ENCODE measurements at places on chromosomes 1 and 21.

DNA sequence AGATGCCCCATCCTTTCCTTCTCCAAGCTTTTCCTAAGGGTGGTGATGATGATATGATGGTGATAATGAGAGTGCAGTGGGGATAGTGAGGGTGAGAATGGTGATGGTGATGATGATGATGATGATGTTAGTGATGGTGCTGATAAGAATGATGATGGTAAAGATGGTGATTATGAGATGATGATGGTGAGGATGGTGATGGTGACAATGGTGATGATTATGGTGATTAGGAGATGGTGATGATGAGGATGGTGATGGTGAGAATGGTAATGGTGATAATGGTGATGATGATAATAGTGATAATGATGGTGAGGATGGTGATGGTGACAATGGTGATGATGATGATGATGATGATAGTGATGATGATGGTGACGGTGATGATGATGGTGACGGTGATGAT is 4.0 kb downstream of the BSND start:
- DNase-seq, result no peak

GRCh38 chr1:44072204-44072603 is 40.9 kb upstream of the SLC6A9 start:
- peak; percentile 88 for DNase-seq

DNA sequence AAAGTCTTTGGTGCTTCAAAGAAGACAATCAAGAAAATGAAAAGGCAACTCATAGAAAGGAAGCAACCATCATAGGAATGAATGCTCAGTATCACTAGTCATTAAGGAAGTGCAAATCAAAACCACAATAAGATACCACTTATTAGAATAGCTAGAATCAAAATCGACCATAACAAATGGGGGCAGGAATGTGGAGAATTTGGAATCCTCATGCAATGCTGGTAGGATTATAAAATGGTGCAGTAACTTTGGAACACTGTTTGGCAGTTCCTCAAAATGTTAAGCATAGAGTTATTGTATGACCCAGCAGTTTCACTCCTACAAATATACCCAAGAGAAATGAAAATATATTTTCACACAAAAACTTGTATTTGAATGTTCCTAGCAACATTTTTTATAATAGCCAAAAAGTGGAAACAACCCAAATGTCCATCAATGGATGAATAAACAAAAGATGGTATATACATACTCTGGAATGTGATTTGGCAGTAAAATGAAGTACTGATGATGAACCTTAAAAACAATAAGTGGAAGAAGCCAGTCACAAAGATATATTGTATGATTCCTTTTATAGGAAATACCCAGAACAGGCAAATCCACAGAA is 105.6 kb downstream of the MIS18A start:
- DNase-seq, result no peak

DNA sequence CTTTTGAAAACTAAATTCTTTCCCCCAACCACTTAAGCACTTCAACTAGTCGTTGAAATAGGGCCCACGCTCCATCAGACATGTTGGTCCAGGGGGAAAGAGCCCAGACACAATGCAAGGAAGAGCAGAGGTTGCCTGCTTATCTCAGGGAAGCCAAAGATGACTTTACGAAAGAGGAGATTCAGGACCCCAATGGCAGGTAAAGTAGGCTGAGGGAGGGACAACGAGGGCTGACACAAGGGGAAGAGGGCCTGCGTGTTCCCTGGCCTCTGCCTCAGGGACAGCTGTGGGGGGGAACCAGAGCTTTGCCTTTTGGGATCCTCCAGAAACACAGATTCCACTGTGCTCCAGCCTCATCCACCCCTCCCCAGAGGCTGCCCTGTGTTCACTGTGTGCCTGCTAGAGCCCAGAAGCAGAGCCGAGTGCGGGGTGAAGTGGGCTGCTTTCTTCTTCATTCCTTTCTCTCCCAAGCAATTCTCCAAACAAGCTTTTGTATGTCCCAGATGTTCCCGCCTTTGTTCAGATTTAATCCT is 135.5 kb upstream of the GRIK3 start:
- no peak for DNase-seq

GRCh38 chr1:152747831-152748230 is 10.0 kb upstream of the KPRP start:
- no peak for DNase-seq

- no peak for DNase-seq
Observed at GRCh38 chr1:30522031-30523004, 201.1 kb downstream of the MATN1 start.

DNA sequence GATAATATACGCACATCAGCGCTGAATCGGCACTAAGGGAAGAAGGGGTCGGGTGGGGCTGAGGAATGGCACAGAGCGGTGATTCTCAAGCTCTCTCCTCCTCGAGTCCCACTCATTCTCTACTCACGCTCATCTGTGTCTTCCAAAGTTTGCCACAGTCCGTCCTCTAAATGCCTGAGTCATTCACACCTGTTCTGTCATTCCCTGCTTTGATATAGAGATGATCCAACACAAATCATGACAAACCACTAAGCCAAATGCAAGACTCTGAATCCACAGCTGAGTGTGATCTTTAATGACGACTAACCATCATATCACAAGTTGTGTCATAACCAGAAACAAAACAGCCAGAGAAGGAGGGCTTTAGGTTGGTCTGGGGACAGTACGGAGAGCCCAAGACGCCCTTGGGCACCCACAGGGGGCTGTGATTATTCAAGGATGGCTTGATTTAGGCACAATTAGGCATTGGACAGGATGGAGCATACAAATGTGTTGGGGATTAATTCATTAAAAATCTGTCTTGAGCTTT is 501.5 kb downstream of the KIF26B start:
- no peak for DNase-seq

DNA sequence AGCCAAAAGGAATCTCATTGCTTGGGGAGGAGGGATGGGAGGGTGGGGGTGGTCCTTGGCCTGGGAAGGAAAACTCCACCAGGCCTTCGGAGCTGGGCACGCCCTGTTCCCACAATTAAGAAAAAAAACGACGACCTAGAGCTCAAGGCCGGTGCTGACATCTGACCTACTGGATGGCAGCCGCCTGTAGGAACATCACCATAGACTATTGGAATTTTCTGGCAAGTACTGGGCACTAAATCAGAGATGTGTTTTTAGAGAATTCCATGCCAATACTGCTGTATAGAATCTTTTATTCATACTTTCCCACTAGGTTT is 729 bp downstream of the NADK start:
- DNase-seq, result peak; percentile 36

DNA sequence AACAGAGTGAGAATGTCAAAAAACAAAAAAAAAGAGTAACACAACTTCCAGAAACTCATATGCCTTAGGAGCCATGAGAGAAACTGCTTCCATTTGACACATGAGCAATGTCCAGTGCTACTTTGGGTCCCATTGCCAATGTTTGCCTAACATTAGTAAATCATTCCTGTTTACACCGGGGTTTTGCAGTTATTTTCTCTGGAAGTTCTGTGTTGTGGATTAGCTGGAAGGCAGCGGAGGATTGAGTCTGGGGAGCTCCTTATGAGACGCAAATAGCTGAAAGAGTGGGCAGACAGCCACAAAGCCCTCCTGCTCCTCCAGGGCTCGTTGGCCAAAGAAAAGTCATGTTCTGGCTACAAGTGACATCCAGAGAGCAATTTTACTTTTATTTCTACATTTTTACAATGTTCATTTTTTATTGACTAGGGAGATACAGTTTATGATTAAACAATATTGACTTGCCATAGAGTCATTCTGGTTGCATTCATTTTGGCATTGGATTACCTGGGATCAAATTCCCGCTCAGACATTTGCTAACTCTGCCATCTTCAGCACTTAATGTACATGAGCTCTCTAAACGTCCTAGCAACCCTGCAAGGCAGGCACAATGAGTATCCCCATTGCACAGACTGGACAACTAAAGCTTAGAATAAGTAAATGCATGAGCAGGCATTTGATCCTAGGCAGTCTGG is 66.4 kb upstream of the GALNT2 start:
- DNase-seq, result no peak

GRCh38 chr1:63909526-63909925 is 135.7 kb downstream of the ROR1 start:
- DNase-seq, result no peak

- DNase-seq, result no peak
Observed at GRCh38 chr1:71357708-71358107, 276.9 kb upstream of the ZRANB2 start.

DNA sequence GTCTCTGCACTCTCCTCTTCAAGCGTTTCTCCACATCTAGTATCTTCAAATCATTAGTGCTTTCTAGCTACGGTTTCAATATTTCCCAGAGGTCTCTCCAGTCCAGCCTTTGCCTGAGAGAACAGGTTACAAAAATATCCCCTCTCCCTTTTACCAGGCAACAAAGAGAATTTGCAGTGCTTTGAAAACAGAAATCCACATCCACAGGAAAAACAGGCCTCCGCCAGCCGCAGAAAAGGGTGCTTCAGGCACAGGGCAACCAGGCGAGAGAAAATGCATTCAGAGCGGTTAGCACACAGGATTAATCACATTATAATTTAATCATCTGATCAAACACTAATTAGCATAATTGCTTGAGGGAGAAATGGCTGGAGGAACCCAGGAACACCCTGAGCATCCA is 13.8 kb downstream of the DSCAM start:
- DNase-seq, result no peak

DNA sequence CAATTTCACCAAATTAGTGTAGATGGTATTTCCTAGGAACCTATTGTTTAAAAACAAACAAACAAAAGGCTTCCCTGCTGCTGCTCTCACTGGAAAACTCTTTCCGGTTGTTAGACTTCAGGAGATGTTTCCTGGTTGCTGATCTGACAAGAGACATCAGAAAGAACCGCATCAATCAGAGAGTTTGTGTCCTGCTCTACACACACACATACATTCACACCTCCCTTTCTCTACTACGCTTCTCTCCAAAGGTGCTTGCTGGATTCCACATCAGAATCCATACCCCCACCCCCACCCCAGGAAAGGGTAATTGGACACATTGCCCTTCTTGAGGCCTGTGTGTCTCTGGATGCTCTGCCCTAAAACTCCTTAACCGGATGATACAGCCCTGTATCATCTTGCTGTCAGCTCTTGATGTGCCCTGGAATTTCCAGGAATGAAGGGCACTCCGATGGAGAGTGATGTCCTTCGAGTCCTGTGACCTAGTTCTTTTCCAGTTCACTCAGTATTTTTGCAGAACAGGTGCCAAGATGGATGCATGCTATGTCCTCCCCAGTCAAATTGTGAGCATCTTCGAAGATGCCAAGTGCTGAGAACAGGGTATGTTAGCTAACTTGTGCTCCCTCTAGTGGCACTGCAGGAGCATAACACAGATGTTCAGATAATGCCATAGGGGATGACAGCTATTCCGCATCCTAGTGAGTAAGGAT is 113.7 kb upstream of the SLC35F3 start:
- peak; percentile 76 for DNase-seq

DNA sequence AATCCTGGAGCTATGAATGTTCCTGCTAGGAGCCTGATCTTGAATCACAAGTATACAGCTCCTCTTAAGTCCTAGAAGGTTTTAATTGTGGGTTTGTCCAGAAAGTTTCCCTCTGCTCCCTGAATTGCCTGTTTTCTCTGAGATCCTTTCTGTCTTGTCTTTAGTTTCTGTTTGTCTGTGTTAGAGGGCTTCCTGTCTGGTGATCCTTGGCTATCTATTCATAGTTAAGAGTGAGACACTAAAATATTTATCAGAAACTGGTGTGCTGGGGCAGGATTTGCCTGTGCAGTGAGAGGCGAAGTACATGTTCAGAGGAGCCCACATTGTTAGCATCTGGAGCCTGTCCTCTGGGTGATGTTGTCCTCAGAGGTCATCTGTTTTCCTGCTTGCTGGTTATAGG is 45.4 kb downstream of the ETS2 start:
- DNase-seq, result no peak

DNA sequence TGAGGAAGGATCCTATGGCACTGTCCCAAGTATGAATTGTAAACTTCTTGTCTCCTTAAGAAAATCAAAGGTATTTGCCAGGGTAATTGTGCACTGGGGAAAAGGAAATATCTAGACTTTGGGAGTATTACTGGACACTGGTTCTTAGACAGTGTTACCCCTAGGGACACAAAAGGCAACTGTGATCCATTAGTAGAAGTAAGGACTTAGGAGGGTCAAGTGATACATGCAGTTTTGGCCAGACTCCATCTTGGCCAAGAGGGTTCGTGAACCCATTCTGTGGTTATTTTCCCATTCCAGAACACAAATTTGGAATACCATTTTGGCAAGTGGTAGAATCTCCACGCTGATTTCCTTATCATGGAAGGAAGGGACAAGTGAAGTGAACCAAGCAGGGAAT is 98.1 kb downstream of the TM2D1 start:
- no peak for DNase-seq

DNA sequence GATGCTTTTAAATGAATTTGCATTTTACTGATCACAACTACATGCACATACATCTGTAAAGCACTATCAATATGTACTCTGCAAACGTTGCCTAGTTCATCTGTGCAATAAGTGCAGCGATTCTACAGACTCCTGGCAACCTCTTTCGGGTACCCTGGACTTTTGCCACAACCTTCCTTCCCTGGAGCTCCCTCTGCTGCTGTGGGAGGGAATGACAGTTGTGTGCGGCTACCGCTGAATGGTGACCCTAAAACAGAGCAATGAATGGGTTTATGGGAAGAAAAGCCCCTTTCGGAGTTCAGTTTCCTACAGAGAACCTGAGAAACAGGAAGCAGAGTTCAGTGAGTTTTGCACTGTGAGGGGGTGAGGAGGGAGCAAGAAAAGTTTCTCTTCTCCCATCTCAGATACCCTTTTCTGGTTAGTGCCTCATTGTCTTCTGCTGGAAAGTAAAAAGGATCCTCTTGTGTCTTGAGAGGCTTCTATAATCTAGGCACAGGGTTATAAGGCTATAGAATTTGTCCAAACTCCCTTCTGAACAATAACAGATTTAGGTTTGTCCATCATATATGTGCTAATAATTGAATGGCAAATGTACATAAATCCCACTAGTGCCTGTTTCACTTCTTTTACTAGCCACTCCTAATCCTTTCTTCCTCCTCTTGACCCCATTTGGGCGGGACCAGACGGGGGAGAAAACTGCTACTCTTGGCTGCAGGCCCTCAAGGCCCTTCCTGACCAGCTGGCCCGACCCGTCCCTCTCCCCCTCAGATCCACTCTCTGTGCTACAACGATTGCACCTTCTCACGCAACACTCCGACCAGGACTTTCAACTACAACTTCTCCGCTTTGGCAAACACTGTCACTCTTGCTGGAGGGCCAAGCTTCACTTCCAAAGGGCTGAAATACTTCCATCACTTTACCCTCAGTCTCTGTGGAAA is 19.8 kb upstream of the SARS1 start:
- DNase-seq, result peak; percentile 88

DNA sequence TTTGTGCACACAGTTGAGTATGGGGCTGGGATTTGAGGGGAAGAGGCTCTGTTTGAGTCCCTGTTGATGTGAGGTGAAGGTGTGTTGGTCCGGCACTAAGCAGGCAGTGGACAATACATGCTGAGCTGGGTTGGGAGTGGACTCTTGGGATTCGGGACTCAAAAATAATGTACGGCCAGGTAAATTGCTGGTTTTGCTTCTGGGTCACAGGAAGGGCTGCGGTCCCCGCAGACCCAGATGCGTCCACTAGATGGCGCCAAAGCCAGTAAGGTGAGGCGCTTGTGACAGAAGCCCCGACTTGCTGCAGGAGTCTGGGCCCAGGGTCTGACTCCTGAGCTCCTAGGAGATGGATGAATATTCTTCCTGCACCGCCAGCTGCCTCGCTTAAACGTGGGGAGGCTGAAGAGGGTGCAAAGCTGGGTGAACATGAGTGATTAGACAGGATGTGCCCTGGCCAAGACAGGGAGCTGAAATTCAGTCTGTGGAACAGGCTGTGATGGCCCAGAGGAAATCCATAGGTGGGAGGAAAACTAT is 61.4 kb downstream of the ACBD3 start:
- DNase-seq, result peak; percentile 77
